HTR-8/SVneo (cell line): ENCODE measurements at places on chromosomes 7 and 10.

- no peak for DNase-seq
These were observed 638 bp downstream of the METTL27 start for GRCh38 chr7:73841689-73842066.

GRCh38 chr7:154770361-154770760 lies 232.6 kb downstream of the PAXIP1 start:
- DNase-seq = no peak

DNA sequence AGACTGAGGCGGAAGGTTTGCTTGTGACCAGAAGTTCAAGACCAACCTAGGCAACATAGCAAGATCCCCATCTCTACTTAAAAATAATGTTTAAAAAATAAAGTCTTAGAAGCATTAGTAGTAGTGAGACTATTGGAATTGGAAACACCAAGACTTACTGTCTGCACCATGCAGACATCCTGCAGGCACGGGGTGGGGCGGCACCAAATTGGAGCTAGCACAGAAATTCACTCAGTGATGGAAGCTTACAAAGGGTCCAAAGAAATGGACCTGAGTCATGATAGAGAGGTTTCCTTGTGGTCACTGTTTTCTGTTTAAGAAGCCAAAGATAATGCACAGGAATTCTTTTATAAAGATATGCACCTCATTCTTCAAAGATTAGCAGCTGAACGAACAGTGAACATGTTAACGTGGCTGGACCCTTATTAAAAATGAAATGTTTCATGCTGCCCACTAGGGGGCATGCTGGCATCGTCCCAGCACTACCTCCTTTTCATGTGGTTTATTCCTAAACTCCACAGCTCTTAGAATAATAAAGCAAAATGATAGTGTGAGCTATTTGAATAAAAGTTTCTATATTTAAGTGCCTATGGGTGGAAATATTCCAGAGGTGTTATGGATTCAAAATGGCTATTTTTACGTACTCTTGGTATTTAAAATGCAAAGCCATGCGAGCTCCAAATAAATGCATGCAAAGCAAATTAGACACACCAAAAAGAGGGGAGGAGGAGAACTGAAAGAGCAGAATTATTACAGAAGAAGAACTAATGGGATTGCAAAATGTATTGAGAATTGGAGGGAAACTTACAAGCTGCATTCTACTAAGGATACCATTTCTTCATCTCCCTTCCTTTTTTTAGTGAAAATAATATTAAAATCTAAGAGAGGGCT lies 28.6 kb downstream of the PDSS1 start:
- peak; percentile 50 for DNase-seq

DNA sequence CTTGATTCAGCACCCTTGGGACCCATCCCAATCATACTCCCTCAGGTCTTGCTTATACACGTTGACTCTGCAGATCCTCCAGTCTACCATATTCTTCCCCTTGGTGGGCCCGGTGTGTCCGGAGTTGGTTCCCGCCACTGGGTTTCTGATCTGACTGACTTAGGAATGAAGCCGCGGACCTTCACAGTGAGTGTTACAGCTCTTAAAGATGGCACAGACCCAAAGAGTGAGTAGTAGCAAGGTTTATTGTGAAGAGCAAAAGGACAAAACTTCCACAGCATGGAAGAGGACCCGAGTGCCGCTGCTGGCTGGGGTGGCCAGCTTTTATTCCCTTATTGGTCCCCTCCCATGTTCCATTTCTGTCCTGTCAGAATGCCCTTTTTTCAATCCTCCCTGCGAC lies 5.9 kb upstream of the GDF10 start:
- no peak for DNase-seq

GRCh38 chr10:48605786-48606529 lies 1.1 kb upstream of the ARHGAP22 start:
- no peak for DNase-seq

- no peak for DNase-seq
These were observed 158.6 kb downstream of the SNX13 start for GRCh38 chr7:17781491-17782215.

GRCh38 chr7:156374335-156374734 lies 266.2 kb upstream of the RNF32 start:
- DNase-seq = no peak

GRCh38 chr7:132739271-132739955 lies 163.1 kb upstream of the PLXNA4 start:
- peak; percentile 25 for DNase-seq
